ENCODE measurements at places on chromosomes 16 and 17.

- no peak for DNase-seq
These were observed 5.8 kb upstream of the DHRS13 start for GRCh38 chr17:28908640-28909167.

DNA sequence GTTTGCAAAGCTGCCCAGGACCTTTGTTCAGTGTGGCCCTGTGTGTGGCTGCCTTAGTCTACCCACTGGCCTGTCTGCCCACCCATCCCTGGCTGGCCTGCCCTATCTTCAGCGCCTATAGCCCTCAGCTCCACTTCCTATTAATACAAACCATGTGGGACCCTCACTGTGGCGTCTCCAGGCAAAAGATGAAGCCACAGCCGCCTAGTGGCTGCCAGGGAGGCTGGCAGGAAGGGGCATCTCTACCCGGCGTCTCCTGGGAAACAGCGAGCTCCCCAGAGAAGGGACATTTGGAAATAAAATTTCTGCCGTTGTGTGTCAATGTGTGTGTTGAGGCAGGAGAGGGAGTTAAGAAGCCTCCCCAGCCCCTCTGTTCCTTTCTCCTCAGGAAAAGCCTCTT is 31.5 kb downstream of the NEUROD2 start:
- DNase-seq = peak; percentile 18

DNA sequence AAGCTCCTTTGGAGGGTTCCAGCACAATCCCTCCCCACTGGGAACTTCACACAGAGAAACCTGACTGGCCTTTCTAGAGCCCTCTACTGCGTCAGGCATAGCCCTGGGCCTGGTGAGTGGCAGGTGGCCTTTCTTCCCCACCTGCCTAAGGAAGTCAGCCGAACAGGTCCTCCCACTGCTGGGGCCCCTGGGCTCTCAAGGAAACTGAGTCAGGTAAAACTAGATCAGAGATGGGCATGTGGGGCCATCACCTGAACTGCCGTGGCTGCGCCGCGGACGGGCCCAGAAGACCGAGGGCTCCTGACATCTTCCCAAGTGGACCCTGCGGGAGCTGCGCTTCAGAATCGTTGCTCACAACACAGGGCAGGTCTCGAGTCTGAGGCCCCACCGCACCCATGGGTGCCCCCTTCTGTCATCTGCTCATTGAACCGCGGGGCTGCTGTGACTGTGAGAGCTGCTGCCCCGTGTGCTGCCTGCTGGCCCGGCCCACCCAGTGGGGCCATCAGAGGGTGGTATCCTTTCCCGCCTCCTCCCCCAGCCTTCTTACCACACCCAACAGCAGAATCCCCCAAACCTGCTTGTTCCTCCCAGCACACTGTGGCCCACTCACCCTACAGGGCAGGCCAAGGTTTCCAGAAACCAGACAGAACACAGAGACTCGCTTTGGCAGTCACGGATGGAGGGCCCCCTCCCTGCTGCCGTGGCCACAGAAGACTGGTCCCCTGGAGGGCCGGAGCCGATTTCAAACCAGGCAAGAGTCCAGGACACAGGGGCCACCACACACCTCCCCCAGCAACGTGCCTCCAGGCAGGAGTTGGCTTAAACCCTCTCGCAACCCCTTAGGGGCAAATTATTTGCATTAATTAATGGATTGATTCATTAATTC is 81.1 kb downstream of the TBC1D16 start:
- DNase-seq = no peak

GRCh38 chr16:31471875-31472708 is at the start of gene TGFB1I1:
TGFB1I1 (plus strand) TSS chr16:31472152; CDS start chr16:31472189, 37 bp downstream.
- DNase-seq = peak; percentile 32

DNA sequence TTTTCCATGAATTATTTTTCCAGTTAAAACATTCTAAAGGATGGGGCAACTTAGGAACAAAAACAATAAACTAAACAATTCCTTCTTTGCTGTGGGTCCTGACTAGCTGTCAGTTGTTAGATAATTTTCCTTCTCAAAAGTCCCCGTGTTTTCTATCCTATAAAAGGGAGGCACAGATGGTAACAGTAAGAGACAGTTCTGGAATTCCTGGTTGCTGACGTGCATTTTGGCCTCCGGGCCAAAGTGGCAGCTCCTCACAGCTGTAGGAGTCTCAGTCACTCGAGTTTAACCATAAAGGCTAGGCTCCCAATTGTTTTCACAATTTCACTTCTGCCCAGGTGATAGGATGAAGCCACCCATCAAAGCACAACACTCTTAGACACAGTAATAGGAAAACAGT is 77.0 kb upstream of the ZNF423 start:
- no peak for DNase-seq

- no peak for DNase-seq
These were observed 359.8 kb upstream of the ERCC4 start for GRCh38 chr16:13560151-13560550.

- DNase-seq = no peak
These were observed 11.2 kb upstream of the SBK1 start for GRCh38 chr16:28280881-28281836.

DNA sequence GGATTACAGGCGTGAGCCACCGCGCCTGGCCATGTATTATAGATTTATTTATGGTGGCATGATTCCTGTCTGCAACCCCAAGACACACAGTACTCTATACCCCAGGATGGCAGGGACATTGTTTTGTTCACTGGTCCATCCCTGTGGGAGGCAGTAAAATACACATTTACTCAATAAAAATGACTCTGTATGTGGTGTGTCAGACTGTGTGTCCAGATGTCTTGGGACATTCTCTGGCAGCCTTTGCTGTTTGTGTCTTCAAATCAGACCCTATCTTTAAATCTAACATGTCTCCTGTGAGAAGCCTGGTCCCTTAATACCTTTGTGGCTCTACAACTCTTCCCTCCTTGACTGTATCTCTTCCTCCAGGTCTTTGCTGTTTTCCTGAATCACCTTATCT is 1.7 kb upstream of the COASY start:
- no peak for DNase-seq

GRCh38 chr17:69711541-69711940 is 297.0 kb downstream of the MAP2K6 start:
- no peak for DNase-seq

GRCh38 chr16:52906281-52906680 is 146.4 kb downstream of the CHD9NB start:
- DNase-seq = no peak

GRCh38 chr16:23013484-23013883 is 135.8 kb downstream of the USP31 start:
- DNase-seq = no peak

GRCh38 chr16:81499576-81500380 is 55.2 kb downstream of the CMIP start:
- DNase-seq = no peak

- no peak for DNase-seq
These were observed 2.0 kb downstream of the AKAP10 start for GRCh38 chr17:19975601-19976000.

DNA sequence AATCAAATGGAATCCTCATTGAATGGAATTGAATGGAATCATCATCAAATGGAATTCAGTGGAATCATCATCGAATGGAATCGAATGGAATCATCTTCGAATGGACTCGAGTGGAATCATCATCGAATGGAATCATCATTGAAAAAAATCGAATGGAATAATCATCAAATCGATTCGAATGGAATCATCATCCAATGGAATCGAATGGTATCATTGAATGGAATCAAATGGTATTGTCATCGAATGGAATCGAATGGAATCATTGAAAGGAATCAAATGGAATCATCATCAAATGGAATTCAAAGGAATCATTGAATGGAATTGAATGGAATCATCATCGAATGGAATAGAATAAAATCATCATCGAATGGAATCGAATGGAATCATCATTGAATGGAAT is 619.3 kb downstream of the TP53TG3F start:
- no peak for DNase-seq

DNA sequence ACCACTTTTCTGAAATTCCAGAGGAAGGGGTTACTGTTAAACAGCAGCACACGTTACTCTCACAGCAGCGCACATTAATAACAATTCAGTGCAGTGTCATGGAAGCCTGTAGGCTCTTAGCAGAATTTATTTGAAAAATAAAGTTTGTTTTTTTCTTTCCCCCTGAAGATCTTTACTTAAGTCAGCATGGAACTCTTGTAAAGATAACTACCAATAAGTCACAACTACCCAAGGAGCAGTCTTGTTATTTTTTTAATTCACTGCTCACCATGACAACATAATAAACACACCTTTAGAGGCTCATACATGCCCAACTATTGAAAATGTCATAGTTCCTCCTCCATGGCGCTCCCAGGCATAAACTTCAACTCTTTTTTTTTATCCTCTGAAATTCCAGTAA is 31.8 kb upstream of the PSMD7 start:
- peak; percentile 42 for DNase-seq

- DNase-seq = no peak
These were observed 19.7 kb downstream of the GINS3 start for GRCh38 chr16:58411736-58412614.

GRCh38 chr17:27236717-27237315 is 57.1 kb upstream of the WSB1 start:
- DNase-seq = peak; percentile 32

DNA sequence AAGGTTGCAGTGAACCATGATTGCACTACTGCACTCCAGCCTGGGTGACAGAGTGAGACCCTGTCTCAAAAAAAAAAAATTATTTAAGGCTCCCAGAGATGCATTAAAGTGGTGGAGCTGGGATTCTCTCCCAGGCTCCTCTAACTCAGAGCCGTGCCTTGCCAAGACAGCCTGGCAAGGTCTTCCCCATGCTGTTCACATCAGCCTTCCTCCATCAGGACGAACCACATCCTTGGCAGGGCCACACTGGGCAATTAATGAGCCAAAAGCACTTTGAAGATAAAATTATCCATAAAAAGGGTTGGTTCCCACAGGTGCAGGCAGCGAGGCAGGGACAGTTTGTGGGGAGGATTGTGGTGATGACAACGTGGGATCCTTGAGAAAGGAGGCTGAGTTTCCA is 19.8 kb upstream of the BBS2 start:
- DNase-seq = no peak

DNA sequence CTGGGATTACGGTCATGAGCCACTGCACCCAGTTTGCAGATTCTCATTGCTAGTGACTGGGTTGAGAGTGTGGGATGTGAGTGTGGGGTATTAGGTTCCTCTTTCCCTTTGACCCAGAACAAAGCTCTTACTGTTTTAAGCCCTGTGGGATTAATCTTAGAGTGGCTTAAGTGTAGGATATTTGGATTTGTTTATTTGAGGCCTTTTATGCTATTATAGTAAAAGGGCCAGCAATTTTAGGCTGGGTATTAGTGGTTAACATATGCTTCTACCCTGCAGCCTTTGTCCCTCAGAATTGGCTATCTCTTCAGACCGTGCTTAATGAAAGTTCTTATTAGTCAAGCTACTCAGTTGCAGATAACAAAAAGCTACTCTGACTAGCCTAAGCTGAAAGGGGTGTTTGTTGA is 3.2 kb downstream of the SGF29 start:
- no peak for DNase-seq

- no peak for DNase-seq
These were observed 7.7 kb upstream of the C17orf113 start for GRCh38 chr17:42058063-42058462.

GRCh38 chr16:78097548-78097947 is 1.9 kb upstream of the WWOX start:
- DNase-seq = no peak

DNA sequence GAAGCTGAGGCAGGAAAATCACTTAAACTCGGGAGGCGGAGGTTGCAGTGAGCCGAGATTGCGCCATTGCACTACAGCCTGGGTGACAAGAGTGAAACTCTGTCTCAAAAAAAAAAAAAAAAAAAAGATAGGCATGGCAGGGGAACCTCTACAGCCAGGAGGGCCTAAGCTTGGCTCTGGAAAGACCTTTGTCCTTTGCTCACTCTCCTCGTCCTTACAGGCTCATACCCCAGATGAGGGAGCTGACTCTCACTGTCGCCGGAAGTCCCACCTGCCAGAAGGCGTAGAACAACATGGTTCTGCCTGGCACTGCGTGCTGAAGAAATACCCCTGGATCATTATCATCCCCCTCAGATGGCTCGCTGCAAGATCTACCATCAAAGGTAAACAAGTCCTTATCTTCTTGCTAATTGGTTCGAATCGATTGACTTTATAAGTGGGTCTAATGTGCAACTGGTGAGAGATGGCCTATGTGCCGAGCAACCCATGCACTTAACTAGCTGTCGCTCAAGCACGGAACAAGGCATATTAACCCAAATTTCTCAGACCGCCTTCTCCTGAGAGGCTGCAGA is 29.7 kb downstream of the RTN4RL1 start:
- no peak for DNase-seq

- DNase-seq = peak; percentile 49
These were observed 14.6 kb downstream of the ABCC3 start for GRCh38 chr17:50649042-50649908.

- DNase-seq = no peak
These were observed 58.5 kb downstream of the HS3ST3B1 start for GRCh38 chr17:14359163-14360020.

DNA sequence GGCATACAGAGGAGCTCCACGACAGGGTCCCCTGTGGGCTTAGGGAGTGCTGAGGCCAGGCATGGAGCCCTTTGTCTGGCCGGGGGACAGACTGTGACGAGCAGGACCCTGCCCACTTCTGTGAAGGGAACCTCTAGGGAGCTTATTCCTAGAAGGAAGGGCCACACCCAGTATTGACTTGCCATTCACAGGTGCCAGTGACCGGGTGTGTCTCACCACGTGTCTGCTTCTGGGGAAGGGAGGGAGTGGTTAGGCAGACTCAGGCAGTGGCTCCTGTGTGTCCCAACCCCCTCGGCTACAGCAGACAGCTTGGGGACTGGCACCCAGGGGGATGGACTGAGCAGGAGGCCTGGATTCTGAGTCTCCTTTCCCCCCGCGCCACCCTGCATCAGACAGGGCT is 57.2 kb downstream of the SOCS1 start:
- DNase-seq = no peak

GRCh38 chr16:66881014-66881417 is 701 bp downstream of the PDP2 start:
- no peak for DNase-seq

DNA sequence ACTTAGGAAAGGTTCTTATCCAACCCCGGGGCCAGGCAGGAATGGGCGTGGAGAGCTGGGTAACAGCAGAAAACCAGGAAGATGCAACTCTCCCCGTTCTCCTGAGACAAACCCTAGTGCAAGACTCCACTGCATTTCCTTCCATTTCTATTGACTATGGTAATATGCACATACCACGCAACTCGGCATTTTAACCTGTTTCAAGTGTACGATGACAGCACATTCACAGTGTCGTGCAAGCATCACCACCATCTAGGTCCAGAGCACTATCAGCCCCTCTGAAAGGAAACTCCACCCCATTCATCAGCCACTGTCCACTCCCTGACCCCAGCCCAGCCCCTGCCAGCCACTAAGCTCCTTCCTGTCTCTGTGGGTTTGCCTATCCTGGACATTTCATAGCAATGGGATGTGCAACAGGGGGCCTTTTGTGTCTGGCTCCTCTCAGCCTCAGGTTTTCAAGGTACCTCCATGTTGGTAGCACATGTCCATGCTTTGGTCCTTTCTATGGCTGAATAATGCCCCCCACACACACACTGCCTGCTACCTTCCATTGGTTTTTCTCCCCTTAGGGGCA is 441.9 kb downstream of the SOX9 start:
- no peak for DNase-seq

GRCh38 chr16:27241658-27242057 is 26.9 kb downstream of the NSMCE1 start:
- no peak for DNase-seq

- no peak for DNase-seq
These were observed 17.6 kb downstream of the LPCAT2 start for GRCh38 chr16:55526441-55526840.

GRCh38 chr17:6476810-6477179 is 32.5 kb downstream of the PIMREG start:
- DNase-seq = no peak

- no peak for DNase-seq
These were observed 7.9 kb downstream of the SMCR8 start for GRCh38 chr17:18323007-18323406.
